ENCODE measurements at places on chromosomes 12 and 14.
A peak's percentile ranks its signal among the peaks of the same experiment; 100 is the strongest.

DNA sequence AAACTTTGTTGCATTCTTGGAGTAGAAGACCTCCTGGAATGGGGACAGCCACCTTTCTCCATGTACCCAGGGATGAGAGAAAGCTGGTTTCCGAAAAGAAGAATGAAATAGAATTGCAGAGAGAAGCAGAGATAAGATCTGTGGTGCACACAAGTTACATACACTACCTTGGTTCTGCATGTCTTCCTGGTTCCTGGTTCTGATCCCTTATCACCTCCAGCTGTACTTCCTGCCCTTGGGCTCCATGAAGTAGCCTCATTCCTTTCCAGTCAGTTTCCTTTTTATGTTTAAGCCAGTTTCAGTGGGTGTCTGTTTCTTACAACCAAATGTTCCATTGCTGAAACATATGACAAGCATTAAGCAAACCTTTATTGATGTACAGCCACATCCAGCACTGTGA lies 69.3 kb downstream of the FBXW8 start:
- DNase-seq: no peak

DNA sequence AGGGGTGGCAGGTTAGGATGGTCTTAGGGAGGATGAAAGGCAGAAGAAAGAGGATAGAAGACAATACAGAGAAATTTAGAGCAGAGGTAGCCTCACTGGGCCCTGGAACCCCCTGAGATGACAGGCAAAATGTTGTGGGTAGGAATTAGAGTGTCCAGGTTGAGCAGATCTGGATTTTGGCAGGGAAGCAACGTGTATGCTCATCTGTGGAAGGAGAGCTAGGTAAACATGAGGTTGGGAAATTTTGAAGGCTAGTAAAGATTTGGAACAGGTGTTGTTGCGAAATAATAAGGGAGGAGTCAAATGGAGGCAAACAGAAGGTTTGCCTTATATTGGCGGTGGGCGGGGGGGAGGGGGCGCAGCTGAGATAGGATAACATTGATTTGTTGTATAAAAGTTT lies 5.3 kb downstream of the HSD17B6 start:
- DNase-seq: no peak

DNA sequence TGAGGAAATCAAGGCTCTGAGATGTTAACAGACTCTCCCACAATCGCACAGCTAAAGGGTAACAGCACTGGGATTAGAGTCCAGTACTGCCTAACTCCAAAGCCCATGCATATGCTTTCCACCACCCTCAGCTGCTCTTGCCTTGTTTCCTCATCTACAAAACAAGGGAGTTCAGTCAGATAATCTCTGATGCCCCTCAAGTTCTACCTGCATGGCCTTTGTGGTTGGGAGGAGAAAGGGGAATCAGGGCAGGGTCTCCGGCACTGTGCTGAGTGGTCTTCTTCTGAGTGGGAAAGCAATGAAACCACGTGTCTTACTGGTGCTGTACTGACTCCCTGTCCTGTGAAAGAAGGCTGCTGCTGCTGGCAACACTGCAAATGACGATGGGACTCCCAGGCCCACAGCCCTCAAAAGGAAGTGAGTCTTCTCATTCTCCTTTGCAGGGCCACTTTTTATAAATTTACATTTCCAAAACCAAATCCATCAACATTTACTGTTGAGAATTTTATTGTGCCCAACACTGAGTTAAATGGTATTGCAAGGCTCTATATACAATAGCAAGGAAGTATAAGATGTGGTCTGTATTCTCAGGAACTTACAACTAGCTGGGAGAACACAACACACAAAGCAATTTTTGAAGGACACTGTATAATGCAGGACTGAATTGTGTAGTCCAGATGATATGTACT lies 19.7 kb upstream of the DUSP16 start:
- no peak for DNase-seq

- no peak for DNase-seq
Observed at GRCh38 chr12:118175823-118176447, 40.0 kb downstream of the PEBP1 start.

DNA sequence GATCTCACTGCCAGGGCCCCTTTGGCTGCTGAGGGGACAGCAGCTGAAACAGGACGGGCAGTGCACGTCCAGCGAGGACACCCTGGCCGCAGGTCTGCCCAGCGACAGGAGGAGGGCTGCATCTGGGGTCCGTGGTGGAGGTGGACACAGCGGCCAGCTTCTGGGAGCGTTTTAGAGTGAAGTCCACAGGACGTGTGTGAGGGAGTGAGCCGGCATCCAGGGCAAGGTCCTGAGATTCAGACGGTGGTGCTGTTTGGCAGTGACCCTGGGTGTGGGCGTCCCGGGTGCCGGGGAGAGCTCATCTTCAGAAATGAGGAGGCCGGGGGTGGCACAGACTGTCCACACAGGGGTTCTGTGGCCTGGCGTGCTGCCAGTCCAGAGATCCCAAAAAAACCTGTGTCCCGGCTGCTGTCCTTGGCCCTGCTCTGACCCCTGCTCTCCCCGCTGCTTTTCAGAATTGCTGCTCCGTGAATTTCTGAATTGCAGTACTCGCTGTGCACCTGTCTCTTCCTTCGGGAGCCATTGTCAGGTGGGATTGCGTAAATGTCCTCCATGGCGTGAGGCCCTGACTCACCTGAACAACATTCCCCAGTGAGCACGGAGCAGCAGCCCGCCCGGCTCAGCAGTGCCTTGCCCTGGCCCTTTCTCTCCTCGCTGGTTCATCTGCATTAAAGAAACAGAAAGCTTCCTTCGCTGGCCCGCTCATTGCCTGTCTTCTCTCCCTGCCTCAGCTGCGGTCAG lies 183.5 kb upstream of the C14orf180 start:
- no peak for DNase-seq

DNA sequence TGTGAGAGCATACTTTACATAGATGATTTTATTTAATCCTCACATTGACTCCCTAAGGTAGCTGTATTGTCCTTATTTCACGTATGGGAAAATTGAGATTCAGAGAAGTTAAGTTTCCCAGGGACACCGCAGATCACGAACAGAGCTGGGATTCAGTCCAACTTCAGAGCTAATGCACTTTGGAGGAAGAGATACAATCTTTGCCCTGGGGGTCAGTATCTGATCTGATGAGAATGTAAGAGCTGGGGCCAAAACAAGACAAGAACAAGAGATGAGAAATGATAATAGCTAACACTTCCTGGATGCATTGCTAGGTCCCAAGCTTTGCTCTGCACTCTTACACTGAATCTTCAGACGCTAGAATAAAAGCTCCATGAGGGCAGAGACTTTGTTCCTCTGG lies 6.0 kb upstream of the CSAD start:
- no peak for DNase-seq

DNA sequence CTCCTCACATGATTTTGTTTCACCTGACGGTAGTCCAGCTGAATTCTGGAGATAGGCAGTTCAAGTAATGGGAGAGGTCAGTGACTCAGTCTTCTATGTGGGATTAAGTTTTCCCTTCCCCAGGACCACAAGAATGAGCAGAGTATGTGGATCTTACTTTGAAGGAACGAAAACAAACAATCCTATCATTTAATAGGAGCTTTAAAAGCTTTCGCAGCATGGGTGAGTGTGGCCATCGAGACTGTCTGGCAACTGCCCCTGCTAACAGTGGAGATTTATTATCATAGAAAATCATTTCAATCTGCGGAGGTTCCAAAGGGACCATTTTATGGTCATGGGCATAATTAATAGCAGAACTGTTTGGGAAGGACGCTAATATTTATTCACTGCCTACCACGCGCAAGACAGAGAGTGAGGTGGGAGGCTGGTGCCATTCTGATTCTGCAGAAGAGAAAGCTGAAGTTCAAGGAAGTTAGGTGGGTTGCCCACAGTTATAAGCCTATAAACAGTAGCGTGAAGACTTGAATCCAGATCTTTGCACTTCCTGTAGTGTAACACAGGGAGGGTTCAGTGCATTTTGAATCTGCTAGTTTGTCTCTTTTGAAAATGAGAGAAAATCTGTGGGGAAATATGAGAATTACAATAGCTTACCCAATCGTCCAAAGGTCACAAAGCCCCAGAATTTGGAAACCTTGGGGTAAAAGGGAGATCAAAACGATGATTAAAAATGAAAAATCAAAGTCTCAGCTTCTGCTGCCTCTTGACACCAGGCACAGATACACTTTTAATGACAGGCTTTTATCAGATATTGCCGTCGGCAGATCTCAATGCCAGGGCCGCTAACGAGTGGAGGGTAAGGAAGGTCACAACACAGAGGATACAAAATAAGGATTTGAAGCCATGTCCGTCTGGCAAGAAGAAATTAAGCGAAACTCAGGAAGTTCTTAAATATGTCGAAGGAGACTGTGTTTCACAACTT lies 209.6 kb downstream of the CRADD start:
- DNase-seq: peak; percentile 75

DNA sequence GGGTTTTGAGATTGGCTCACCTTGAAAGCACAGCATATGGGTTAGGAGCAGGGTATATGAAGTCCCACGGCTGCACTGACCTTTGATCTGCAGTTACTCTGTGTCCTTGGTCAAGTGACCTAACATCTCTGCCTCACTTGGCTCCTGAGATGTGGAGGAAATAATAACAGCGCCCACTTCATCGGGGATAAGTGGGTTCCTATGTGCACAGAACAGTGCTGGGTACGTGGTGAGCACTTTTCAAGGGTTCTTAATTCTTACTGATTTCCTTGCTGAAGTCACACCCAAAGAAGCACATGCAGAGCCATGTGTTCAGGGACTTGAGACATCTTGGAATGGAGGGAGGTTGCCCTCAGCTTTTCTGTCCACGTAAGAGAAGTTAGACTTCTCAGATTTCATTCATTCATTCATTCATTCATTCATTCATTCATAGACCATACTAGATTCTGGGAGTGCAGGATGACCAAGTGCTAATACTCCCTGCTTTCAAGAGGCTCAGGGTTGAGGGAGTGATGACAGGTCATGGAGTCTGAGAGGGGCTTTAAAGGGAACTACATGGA lies 39.4 kb downstream of the ADGRD1 start:
- DNase-seq: no peak

DNA sequence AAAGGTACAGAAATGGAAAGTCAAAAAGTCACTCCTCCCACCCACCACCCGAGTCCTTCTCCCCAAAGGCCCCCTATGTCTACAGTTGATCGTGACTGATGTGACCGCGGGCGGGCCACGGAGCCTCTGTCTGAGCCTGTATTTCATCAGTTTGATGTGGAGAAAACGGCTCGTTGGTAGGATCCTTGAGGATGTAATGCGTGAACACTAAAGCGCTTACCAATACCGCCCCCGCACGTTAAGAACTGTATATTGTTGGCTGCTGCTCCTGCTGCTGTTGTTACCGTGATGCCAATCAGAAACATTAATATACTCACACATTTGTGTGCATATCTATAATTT lies 24.6 kb upstream of the UBC start:
- peak; percentile 92 for DNase-seq

- DNase-seq: no peak
Observed at GRCh38 chr12:7229741-7230140, 40.3 kb downstream of the PEX5 start.

DNA sequence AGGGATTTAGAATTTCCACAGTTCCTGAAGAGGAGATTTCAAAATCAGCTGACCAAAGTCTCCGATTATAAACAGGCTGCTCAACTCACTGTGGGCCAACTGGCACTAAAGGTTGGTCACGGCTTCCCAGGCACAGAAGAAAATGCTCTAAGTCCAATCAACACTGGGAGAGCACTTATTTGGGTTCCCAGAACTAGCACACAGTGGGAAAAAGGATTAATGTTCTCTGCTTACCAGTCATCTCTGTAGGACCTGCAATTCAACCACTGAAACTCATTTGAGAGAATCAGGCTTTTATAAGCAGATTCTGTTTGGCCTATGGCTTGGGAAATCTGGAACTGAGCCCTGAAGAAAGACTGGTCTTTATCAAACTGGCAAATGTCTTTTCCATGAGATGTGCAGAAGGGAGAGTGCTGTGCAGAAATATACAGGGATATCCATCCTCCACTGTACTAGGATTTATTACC lies 49.4 kb downstream of the ABCC9 start:
- no peak for DNase-seq

GRCh38 chr12:118144499-118144898 lies 8.6 kb downstream of the PEBP1 start:
- no peak for DNase-seq

GRCh38 chr14:20440882-20441281 lies 4.9 kb upstream of the KLHL33 start:
- DNase-seq: no peak

DNA sequence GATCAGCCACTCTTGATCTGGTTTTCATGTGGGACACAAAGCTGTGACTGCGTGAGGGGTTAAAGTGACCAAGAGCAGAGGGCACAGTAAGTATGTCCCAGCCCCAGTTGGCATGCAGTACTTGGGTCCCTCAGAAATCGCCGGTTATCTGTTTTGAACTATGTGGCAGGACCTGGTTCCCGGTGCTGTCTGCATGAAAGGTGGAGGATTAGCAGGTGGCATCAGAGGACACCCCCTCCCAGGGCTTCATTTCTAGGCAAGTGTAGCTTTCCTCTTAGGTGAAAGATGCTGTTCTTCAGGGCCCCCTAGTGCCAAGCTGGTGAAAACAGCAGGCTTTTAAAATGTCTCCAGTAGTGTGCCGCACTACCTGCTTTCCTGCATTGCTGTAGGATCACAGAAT lies 57.1 kb downstream of the ATG14 start:
- peak; percentile 59 for DNase-seq

DNA sequence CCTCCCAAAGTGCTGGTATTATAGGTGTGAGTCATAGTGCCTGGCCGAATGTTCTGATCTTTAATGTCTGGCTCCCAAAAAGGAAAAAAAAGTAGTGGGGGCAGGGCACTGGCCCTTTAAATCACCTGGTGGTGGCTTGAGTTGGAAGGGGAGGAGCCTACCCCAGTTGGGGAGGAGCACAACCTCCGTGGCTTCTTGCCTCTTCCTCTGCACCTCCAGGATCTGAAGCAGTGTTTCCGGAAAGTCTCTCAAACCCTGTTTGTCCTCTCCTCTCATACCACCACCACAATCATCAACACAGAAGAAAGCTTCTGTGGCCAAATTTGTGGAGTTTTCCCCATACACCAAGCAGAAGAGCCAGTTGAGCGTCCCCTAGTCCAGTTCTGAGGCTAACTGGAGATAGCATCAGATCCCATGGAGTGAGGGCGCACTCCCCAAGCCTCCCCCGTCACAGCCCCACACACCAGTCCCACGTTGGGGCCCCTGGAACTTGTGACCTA lies 24.3 kb upstream of the RCOR1 start:
- peak; percentile 44 for DNase-seq

DNA sequence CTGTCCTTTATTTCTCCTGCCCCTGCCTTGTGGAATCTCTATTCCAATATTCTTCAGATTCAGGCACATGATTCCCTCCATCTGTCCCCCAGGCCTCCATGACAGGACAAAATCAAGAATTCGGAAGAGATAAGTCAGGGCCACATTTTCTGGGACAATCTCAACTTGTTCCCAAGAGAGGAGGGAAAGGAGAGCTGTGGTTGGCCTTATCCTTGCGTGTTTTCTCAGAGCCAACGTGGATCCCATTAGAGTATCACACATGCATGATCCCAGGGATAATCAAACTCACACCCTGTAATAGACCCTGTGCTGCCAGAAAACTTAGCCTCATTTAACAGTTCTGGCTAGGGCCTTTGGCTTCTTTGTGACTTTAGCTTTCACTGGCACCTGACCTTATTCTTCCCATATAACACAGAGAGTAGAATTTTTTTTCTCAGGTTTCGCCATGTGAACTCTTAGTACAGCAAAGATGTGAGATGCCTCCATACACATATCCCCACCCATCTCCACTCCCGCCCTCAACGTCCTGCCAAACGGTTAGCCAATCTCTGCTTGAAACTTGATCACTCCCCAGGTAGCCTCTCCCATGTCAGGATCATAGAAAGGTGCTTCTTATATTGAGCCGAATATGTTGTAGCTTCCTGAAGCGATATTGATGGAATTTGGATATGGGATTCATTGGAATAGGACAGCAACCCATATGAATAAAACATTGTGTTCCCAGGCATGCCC lies 6.7 kb upstream of the KRT1 start:
- DNase-seq: no peak
